ENCODE measurements at places on chromosomes 13 and 19.

DNA sequence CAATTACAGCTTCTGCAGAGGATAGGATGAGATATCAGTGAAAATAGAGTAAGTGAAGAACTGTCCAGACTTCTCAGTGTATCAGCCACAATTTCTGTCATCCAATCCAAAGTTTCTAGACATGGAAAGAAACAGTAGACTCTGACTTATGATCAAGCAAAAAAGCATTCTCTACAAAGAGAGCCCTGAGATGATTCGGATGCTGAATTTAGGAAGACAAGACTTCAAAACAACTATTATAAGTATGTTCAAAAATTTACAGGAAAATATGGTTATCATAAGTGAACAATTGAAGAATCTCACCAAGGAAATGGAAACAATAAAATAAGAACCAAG, 238.2 kb upstream of the IRS2 start:
- no peak for DNase-seq

- DNase-seq = no peak
Observed at GRCh38 chr19:55302318-55302703, 18.5 kb downstream of the BRSK1 start.

GRCh38 chr13:21234526-21234925, 58.1 kb downstream of the MRPL57 start:
- no peak for DNase-seq

DNA sequence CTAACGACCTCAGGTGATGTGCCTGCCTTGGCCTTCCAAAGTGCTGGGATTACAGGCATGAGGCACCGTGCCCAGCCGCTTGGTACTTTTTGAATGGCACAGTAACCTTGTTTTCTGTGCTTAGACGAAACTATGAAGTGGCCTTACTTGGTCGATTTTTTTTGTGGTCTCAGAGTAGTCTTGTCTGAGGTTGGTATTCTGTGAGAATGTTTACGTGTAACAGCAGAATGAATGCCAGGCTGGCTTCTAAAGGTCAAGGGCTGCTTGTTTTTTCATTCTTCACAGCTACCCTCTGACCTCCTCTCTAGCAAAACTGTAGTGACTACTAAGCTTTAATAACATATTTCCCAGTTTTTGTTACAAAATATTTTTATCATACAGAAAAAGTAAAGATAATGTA, 313.3 kb downstream of the GPC6 start:
- DNase-seq = no peak

- no peak for DNase-seq
Observed at GRCh38 chr19:18386543-18387271, 749 bp downstream of the GDF15 start.

DNA sequence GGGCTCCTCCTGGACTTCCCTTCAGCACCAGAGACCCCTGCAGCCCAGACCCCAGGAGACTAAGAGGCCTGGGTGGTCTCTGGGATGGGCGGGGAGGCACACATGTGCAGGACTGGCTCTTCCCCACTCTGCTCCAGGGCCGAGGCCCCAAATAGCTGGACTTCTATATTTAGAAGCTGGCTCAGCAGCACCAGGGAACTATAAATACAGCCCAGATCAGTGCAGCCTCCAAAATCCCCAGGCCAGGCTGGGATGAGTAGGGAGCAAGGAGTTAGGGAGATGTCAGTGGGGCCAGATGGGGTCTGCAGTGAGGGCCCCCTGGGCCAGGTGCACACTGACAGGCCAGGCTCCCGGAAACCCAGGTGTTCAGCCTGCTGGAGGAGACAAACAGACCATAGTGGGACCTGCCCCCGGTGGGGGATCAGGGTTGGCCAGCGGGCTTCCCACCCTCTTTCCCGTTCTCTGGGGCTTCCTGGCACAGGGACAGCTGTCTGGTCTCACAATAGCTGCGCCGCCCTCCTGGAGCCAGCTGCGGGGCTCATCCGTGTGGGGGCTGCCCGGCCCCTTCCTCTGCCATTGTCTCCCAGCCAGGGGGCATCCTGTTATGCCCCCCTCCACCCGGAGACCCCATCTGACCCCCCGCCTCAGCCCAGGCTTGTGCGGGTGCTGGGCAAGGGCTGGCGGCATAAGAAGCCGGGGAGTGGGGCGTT, 5.5 kb upstream of the ADGRE5 start:
- DNase-seq = no peak

DNA sequence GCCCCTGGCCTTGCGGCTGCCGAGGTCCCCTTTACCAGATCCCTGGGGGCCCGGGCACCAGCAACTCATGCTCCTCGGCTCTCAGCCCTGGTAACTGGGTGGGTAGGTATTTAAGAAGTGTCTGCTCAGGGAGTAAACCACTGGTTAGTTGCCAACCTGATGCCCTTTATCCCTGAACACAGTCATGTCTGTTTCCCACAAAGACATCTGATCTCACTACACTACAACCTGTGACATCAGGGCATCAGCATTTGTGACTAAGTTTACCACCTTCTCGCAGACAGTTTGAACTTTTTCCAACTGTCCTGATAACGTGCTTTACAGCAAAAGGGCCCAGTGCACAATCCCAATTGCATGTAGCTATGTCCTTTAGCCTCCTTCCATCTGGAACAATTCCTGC, 22.0 kb downstream of the GGACT start:
- DNase-seq = no peak

GRCh38 chr13:72403396-72404010, 323.9 kb downstream of the MZT1 start:
- DNase-seq = no peak

DNA sequence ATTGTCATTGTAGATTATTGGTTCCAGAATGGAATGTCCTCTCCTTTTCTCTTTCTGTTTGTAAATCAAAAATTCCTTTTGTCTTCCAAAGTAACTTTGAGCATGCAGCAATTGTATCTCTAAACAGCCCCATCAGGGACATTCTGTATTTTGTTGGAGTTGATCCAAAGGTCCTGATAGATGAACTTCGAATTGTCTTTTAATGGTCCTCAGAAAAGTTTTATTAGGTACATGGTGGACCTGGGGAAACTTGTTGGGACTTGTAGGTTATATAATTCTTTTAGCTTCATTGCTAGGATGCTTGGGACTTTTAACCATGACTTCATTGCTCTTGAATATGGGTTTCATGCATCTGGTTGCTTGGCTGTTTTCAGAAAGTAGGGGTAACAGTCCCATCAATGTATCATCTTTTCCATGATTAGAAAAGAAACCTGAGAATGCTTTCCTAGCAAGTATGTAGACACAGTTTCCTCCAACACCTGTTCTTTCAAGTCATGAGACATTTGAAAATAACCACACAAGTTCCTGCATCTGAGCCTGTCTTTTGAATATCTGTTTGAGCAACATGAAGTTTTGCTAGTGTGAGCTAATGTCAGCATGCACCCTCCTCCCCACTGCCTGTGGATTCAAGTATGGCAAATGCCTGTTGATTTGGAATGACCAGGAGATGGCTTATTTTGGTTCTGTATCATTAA, 413.1 kb downstream of the KCNRG start:
- DNase-seq = no peak

- DNase-seq = no peak
Observed at GRCh38 chr13:28001837-28002473, 13.5 kb upstream of the URAD start.

GRCh38 chr19:38527466-38528136, 90.2 kb downstream of the MAP4K1 start:
- DNase-seq = no peak

GRCh38 chr13:99969919-99970650, 1.5 kb downstream of the ZIC5 start:
- DNase-seq = no peak

DNA sequence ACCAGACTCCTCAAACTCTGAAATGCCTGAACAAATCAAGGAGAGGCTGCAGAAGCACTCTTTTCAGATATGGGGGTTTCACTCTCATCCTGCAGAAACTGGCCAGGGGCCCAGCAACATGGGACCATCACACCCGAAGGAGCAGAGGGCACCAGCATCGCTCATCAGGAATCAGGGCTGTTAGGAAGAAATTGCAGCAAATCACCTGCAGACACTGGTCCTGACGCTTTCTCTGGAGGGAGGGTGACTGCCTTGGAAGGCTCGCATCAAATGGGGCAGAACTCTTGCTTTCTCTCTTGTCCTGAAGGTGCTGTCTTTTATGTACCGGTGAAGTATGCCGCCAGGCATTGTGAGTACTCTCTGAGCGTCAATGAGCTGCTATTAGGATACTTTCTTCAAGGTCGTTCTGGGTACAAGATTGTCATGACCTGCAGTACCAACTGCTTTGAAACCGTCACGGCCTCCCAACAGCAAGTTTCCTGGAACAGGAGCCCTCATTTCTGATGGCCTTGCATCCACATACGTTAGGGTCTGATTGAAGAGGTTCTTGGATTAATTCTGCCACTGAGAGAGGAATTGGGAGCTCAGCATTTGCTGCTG, 155.7 kb upstream of the SOX1 start:
- DNase-seq = no peak

DNA sequence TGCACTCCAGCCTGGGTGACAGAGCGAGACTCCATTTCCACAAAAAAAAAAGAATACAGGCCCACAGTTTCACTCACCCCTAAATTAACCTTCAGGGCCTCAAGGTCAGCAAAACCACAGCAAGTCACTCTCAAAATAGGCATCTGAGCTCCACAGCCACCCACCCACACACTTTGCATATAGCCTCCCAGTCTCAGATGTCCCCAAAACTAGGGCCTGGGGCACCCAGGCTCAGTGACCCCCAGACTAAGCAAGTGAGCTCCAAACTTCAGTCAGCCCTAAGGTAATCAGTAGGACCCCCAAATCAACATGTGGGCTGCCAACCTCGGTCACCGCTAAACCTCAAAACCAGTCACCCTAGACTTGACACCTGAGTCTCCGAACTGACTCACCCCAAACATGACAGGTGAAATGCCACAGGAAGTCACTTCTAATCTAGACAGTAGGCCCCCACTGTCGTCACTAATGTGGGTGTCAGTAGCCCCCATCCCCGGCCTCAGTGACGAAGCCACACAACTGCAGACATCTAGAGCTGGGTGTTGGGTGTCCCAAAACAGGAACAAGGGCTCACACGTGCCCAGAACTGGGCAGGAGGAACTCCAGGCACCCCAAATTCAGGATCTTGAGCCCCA, 13.9 kb downstream of the RABAC1 start:
- DNase-seq = peak; percentile 86

DNA sequence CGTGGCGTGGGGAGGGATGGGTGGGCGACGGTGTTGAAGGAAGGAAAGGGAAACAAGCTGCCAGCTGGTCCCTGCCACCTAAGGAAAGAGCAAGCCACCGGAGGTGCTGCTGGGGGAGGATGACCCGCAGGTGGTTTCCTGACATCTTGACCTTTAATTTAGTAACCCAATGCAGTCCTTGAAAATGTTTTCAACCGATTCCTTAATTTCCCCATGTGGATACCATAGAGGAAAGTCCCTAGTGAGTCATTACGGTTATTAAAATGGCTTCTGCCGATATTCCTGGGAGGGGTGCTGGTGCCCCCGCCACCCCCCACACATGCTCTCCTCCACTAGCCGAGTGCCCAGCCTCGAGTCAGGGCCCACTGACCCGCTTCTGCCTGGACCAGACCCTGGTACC, 6.3 kb upstream of the ANKRD10 start:
- DNase-seq = no peak

- DNase-seq = no peak
Observed at GRCh38 chr19:48571378-48572162, 19.6 kb downstream of the SULT2B1 start.
